ENCODE measurements at places on chromosomes 5 and 9.

- no peak for DNase-seq
Observed at GRCh38 chr5:19369048-19369447, 619.0 kb downstream of the CDH18 start.

DNA sequence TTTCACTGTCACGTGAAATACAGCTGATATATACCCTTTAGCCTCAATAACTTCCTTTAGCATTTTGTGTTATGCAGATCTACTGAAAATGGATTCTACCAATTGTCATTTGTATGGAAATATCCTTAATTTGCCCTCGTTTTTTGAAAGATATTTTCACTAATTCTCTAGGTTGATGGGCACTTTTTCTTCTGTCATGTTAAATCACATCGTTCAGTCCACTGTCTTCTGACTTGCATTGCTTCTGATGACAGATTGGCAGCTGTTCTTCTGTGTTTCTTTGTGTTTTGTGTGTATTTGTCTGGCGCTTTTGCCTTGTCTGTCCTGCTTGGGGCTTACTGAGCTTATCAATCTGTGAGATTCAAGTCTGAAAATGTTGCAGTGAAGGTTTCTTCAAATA, 9.7 kb upstream of the CLPTM1L start:
- DNase-seq, result no peak

- DNase-seq, result no peak
Observed at GRCh38 chr9:37382982-37383357, 39.5 kb upstream of the GRHPR start.

DNA sequence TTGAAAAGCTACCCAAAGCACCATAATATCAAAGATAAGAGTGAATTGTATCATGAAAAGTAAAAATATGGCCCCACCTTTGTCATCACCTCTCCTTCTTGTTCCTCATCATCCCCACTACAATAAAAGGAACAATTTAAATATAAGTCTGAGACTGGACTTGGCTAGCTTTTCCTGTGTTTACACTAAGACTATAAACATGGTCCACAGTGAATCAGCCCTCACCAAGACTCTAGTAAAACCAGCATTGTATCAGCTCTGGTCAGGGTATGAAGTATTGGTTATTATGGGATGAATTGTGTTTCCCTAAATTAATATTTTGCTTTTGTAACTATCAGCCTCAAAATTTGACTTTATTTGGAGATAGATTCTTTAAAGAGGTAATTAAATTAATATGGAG, 105.4 kb downstream of the SLC25A46 start:
- DNase-seq, result no peak

DNA sequence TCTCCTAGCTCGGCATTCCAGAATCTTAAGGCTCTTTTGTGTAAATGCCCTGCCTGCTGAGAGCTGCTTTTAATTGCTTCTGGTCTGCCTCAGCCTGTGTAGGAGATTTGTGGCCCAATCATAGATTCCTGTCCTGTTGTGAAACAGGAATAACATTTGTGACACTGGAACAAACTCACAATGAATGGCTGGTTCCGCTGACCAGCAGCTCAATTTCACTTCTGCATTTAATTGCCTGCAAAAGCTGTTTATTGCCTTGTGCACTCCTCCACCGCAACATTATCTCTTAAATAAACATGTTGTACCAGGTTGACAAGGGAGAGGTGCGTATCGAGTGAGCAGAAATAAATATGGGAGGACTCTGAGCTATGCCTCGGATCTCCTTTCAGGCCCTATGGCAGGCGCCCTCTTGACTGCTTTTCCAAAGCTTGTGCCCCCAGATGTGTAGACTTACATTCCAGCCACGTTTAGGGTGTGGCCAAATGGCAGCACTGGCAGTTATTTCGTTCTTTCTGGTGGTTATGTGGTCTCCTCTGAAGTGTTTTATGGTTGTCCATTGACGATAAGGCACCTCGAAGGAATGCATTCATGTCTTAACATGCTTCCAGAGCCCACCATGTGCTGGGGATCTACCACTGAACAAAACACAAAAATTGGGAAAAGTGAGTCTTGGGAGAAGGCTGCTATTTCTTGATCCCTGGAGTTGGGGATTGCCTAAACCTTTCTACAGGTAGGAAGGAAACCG, 58.1 kb downstream of the DMRT1 start:
- DNase-seq, result peak; percentile 90

DNA sequence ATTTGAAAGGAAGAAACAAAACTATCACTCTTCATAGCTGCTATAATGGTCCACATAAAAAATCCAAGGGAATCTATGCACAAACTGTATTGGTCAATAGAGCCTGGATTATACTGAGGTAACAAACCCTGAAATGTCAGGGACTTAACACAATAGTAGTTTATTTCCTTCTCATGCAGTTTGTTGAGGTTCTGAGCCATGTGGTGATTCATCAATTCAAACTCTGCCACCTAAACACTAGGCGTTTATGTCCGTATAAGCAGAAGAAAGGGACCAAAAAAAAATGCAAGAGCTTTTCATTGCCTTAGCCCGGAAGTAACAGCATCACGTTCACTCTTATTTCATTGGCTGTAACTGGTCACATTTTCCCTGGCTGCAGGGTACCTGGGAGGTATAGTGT, 464.7 kb downstream of the ZSWIM6 start:
- no peak for DNase-seq

DNA sequence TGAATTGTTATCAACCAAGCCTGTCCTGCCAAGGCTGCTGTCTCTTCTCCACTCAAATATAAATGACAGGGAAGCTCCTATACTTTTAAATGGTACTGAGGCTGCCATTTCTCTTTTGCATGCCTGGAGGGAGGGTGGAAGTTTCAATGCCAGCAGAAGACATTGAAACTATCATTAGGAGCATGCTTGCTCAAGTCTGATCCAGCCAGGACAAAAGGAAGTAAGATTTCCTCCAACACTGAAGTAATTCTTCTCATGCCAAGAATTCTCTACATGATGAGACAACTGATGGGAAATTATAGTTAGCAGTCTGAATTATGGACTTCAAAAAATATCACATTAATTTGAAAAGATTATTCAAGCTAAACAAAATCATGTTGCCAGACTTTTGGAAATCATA, 5.4 kb downstream of the SPINK6 start:
- DNase-seq, result peak; percentile 15

GRCh38 chr9:108811944-108812343, 43.8 kb downstream of the ACTL7B start:
- no peak for DNase-seq

DNA sequence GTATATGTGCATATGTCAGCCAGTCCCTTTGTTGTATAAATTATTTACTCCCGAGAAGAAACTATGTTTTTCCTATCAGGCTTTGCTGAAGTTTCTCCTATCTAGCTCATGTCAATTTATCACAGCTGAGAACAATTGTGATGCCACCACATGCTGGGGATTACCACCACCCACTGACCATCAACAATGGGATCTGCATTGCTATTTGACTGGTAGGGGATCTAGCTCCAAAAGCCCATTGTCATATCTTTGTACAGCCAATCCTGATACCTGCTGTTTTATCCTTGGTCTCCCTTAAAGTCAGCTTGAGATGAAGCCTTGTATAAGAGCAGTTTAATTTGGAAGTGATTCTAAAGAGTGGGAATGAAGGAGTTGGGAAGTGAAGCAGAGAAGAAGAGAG, 53.9 kb upstream of the KCNN2 start:
- no peak for DNase-seq

DNA sequence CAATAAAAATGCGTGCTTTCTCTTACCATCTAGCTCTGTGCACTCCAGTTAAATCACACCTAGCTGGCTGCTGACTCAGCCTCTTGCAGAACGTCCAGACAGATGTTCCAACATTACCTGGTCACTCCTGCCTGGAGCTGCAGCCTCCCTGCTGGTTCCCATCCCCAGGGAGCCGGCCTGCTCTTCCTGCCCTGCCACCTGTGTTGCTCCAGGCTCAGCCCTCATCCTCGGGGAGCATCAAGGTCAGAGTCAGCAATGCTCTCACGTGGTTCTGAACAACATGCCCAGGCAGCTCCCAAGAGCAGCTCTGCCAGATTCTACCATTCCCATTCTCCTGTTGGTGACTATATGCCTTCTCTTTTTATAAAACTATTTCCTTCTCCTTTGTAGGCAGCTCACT, 81.3 kb downstream of the GADD45G start:
- no peak for DNase-seq

DNA sequence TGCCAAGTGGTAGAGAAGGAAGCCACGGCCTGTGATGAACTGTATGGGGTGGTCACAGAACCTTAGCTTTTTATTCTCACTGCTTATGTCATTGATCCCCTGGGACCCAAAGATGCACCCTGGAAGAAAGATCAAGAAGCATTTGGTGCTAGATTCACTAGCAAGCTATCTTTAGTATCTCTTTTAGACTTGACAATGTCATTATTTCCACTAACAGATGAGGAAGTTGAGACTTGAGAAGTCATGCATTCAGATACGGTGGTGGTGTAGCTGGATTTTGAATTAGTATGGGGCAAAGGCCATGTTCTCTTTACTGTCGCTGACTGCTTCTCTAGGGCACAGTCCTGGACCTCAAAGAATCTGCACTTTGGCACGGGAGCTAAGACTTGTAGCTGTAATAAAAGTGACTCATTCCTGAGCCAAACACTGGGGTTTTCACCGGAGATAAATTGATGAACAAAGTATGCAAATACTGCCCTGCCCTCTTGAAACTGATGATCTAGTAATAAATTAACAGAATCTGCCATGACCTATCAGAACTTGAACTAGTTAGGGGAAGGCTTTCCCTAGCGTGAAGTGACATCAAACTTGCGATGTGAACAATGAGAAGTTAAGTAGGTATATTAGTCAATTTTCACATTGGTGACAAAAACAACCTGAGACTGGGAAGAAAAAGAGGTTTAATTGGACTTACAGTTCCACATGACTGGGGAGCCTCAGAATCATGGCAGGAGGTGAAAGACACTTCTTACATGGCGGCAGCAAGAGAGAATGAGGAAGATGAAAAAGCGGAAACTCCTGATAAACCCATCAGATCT, 5.4 kb downstream of the GDA start:
- peak; percentile 33 for DNase-seq

Measured in suppressor macrophage (primary cell).